Purkinje cell (primary cell): ENCODE measurements at places on chromosomes 6 and 20. TPM values are rescaled to one million over a fixed set of nuclear protein-coding genes. Genes with fewer than 3 reads are reported as not detected.

The PRICKLE4 gene
- not detected in 2 replicates for polyA plus RNA-seq

The CBLN4 gene
- 24.9 and 27.4 TPM in 2 replicates for polyA plus RNA-seq

The SLC22A2 gene
- not detected in 2 replicates for polyA plus RNA-seq

The ISM1 gene
- 4.6 and 5.4 TPM in 2 replicates for polyA plus RNA-seq

The HLA-DOB gene
- not detected in 2 replicates for polyA plus RNA-seq

The ALDH8A1 gene
- 1.2 and 2.2 TPM in 2 replicates for polyA plus RNA-seq

The PACRG gene
- 9.0 and 13.8 TPM in 2 replicates for polyA plus RNA-seq

The RIPOR3 gene
- polyA plus RNA-seq, result not detected in 2 replicates

The MUC22 gene
- not detected in 2 replicates for polyA plus RNA-seq

The SLC35B2 gene
- 5.6 and 7.6 TPM in 2 replicates for polyA plus RNA-seq

The PRDM13 gene
- not detected in 2 replicates for polyA plus RNA-seq

The CDC5L gene
- polyA plus RNA-seq, result 15.6 and 16.9 TPM in 2 replicates

The ULBP3 gene
- polyA plus RNA-seq, result not detected in 2 replicates

The CGAS gene
- 0.12 and 2.1 TPM in 2 replicates for polyA plus RNA-seq

The BTN1A1 gene
- not detected in 2 replicates for polyA plus RNA-seq

The EDN1 gene
- polyA plus RNA-seq, result 1.9 TPM in 1 of 2 replicates, not detected in the other

The TUBB2B gene
- 46.3 and 56.3 TPM in 2 replicates for polyA plus RNA-seq

The HFE gene
- polyA plus RNA-seq, result 1.9 TPM in 1 of 2 replicates, not detected in the other

The EFCAB8 gene
- not detected in 2 replicates for polyA plus RNA-seq

The KHDC1L gene
- polyA plus RNA-seq, result 1.8 TPM in 1 of 2 replicates, not detected in the other

The GSTA1 gene
- polyA plus RNA-seq, result not detected in 2 replicates

The KIF16B gene
- 5.2 and 7.5 TPM in 2 replicates for polyA plus RNA-seq

The HS3ST5 gene
- polyA plus RNA-seq, result 11.5 and 13.9 TPM in 2 replicates

The WFDC2 gene
- polyA plus RNA-seq, result 4.3 and 6.1 TPM in 2 replicates

The VARS1 gene
- 5.9 and 6.1 TPM in 2 replicates for polyA plus RNA-seq

The OXT gene
- polyA plus RNA-seq, result not detected in 2 replicates

The LHFPL5 gene
- not detected in 2 replicates for polyA plus RNA-seq

The AVP gene
- not detected in 2 replicates for polyA plus RNA-seq

The CDH4 gene
- 0.45 and 0.71 TPM in 2 replicates for polyA plus RNA-seq

The LRFN2 gene
- polyA plus RNA-seq, result 0.50 TPM in 1 of 2 replicates, not detected in the other

The DDO gene
- polyA plus RNA-seq, result 1.1 and 2.1 TPM in 2 replicates
